Right renal pelvis (tissue), 4 donors: ENCODE measurements at places on chromosomes 1 and 21. TPM values are rescaled to one million over a fixed set of nuclear protein-coding genes. Genes with fewer than 3 reads are reported as not detected.

DNA sequence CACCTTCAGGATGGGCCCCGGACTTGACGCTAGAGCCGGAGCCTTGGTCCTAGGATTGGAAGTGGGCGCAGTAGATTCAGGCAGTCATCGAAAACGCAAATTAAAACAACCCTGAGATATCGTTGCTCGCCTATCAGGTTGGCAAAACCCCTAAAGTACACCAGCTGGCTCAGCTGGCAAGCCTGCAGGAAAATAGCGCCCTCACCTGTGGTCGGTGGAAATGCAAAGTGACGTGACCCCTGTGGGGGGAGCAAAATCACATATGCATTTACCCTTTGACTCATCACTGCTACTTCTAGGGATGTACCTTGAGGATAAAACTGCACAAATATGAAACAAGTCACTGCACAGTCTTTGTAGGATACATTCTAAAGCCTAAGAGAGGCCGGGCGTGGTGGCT lies 170.3 kb upstream of the TMEM51 start:
- no peak for DNase-seq

DNA sequence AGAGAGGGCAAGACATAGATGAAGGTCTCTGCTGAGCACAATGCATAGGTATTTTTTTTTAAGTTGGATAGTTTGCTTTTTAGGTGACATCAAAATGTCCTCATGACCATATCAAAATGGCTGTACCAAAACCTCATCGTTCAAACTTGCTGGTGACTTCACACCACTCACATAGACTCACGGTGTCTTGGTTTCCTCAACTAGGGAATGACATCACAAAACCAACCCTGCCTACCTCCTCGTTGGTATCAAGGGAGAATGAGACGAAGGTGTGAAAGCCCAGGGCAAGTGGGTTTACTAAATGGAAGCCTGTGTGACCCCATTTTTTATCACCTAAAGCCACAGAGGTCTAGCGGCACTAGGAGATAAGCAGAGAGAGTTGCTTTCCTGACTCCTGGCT lies 1.6 kb downstream of the PIGR start:
- no peak for DNase-seq

DNA sequence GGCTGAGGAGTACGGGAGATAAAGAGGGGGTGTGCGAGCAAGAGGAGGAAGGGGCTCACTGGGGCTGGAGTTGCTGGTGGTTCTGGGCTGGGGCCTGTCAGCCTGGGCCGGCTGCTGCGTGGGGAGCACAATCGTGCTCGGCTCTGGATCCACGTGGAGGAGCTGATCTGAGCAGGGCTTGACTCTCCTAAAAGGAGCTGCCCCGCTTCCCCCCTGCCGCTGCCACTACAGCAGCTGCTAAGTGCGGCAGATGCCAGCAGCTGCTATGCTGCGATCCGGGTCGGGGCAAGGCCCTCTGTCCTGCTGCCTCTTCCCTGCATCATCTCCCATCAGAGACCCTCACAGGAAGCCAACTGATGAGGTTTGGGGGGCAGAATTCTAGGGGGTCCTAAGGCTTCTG lies 165.9 kb downstream of the PCBP3 start:
- DNase-seq: no peak

DNA sequence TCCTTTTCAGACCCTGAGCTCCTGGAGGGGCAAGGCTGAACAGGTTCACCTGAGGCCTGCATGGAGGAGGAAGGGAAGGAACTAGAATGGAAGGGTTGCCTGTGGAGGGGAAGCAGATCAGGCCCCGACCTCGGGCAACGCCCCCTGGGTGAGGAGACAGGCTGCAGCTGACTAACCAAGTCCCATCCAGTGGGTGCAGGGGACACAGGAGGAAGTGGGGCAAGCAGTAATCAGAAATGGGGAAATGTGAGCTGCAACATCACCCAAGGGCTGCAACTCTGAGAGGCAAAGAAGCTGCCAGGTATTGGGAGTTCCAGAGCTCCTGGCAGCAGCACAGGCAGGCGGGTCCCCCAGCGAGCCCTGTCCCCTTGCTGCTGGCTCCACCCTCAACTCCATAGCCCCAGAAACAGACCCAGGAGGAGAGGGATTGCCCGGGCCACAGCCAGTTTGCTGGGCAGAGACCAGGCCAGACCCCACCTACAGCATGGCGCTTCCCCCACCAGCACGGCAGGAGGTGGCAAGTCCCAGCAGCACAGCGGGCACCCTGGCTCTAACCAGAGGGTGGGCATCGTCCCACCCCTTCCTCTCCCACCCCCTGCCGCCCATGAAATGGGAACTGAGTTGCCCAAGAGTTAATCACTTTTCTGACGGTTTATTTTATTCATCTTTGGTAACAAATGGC lies 38.5 kb downstream of the MRPL37 start:
- no peak for DNase-seq

GRCh38 chr1:194931166-194931565 lies 1677.1 kb downstream of the KCNT2 start:
- DNase-seq: no peak

- no peak for DNase-seq
Observed at GRCh38 chr1:221264848-221265247, 385.6 kb downstream of the HLX start.

DNA sequence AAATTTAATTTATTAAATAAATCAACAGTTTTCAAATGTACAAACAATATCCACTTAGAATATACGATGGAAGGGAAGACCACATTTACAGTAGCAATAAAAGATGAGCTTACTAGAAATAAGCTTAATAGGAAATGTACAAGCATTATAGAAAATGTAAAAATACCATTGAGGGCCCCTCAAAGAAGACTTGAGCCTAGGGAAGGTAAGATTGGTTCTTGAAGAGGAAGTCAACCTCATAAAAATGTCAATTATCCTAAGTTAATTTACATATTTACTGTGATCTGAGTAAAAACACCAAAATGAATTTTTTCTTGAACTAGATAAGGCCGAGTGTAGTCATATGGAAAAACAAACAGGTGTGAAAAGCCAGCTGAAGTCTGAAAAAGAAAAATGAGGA lies 39.7 kb upstream of the TRIM67 start:
- DNase-seq: no peak

DNA sequence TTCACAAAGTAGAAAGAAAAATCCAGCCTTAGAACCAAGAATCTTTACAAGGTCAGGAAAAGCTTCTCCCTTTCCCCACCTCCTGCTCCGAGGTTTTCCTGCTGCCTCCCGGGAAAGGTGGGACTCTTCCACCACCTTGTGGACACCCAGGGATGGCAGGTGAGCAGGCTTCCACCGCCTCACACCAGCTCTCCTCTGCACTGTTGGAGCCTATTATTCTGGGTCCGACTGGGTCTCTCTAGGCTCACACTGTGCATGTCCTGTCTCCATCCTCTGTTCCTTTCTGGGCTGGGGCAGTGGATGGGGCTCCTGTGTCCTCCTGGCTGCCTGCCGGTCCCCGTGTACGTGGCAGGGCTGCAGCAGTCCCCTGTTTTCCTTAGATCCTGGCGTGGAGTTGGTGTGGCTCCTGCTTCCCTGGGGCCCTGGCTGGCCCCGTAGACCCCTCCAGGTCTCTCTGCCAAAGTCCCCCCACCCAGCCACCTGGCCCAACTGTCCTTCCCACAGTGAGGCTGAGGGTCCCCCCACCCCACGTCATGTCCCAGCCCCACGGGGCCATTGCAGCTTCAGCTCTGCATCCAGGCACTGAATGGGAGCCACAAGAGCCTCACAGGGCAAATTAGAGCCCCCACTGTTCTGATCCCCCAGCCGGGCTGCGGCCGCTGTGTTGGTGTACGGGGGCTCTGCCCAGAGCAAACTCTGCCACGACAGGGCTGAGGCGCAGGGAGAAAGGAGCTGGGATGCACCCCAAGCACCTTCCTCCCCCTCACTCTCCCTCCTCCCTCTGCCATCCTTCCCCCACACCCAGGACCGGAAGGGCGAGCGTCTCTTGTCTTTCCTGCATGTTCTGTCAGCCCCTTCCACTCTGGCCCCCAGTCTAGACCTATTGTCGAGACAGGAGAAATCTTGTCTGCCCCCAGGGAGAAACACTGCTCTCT lies 3.3 kb upstream of the SLC45A1 start:
- DNase-seq: no peak

- no peak for DNase-seq
Observed at GRCh38 chr1:43446881-43447835, 6.6 kb downstream of the HYI start.

DNA sequence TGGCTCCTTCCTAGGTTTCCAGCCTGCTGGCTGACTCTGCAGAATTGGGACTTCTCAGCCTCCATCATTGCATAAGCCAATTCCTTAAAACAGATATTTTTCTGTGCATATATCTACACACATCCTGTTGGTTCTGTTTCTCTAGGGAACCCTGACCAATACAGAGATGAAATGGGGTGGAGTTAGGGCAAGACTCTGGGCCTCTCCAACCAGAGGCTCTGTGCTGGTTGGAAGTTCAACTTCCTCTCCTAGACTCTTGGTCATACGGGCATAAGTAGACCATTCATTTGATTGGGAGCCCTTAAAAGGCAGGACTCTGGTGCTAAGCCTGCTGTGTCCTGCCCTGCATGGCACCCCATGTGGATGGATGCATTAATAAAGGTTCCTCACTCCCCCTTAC lies 55.0 kb downstream of the CNIH3 start:
- no peak for DNase-seq

DNA sequence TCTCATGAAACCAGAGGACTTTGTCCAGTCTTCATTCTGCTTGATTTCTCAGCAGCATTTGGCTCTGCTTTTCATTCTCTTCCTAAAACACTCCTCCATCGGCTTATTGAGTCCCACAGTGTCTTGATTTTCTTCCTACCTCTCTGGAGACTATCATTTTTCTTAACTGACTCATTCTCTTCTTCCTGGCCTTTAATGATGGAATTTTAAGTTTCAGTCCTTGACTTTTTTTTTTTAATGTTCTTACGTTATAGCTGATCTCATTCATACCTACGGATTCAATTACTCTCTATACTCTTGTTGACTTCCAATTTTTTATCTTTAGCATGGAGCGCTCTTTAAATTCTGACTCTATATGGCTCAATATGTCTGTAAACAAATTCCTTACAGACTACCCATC lies 111.1 kb downstream of the NEK7 start:
- DNase-seq: no peak

GRCh38 chr21:39385299-39386145 lies 36.6 kb upstream of the HMGN1 start:
- DNase-seq: peak; percentile 51

- DNase-seq: peak; percentile 72
Observed at GRCh38 chr1:8015036-8015808, 10.9 kb downstream of the ERRFI1 start.

DNA sequence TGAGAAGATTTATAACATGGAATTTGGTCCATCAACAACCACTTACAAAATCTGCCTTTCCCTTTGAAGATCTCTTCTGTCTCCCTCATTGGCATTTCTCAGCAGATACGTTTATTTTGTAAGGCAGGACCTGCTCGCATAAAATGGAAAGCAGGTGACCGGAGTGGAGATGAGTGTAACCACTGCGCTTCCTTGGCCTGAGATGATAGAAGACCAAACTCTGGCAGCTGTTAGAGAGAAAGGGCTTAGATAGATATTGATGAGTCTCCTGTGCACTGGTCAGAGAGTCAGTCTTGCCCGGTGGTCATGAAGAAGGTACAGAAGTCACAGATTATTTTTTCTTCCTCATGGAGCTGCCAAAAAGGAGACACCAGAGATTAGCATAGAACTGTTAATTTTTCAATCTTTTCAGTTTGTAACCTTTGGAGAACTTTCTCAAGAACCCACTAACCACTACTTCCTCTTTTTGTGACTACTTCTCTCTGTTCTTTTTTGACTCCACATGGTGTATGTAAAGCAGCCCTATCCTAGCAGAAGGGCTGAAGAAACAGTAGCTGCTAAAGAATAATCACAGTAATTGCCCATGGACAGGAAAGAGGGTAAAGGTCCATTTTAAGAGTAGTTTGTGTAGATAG lies 47.6 kb downstream of the FCRL3 start:
- no peak for DNase-seq

DNA sequence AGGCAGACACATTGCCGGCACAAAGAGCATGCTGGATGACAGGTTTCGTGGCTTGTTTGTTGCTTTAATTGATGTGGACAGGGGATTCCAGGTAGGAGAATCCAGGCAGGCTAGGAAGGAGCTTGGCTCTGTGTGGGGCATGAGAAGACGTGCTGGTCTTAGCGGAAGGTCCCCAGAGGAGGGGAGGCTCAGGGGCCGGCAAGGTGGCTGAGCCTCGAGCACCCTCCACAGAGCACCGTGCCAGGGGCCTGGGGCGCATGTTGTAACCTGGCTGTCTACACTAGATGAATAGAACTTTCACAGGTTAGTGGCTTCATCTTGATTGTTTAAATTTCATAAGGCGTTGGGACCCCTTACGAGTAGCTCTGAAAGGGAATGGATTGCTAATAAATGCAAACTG lies 223.1 kb downstream of the CAMTA1 start:
- DNase-seq: no peak

DNA sequence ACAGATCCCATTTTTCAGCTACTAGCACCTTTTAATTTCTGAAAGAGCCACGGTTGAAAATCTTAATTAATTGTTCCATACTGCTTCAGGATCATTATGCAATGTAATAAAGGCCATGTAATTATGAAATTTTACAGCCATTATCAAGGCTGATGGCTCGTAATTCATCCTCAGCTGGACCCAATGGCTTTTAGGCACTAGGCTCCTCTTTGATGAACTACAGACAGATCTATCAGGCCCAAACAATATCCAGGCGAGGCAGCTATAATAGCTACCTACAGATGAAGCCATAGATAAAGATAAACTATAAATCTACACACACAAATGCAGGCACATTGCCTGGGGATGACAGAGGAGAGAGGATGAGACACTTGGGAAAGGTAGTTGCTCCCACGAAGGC lies 110.5 kb upstream of the USH2A start:
- DNase-seq: no peak

GRCh38 chr21:28773036-28773435 lies 219.6 kb downstream of the LTN1 start:
- DNase-seq: no peak

DNA sequence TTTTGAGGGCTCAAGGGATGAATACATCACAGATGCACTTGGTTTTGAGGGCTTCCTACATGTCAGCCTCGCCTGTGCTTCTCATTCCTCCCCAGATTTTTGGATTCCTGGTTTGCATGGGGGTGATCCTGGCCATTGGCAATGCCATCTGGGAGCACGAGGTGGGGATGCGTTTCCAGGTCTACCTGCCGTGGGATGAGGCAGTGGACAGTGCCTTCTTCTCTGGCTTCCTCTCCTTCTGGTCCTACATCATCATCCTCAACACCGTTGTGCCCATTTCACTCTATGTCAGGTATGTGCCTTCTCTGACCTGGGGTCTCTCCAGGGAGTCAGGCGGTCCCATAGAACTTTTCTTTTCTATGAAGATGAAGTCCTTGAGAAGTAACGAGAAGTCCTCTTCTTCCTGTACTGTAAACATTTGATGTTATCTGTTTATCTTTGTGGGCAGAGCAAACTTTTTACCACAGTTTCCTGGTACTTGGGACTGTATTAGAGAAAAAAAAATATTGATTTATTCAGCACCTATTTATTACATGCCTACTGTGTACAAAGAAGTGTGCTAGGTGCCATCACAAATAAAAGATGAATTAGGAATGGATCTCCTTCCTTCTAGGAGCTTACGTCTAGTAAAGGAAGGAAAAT lies 12.0 kb downstream of the ATP8B2 start:
- DNase-seq: no peak

GRCh38 chr1:167893798-167894197 lies 20.1 kb downstream of the ADCY10 start:
- DNase-seq: no peak

Gene BEND5
- 25.5 TPM for polyA plus RNA-seq

Gene KCND3
- polyA plus RNA-seq: 1.2 TPM

Gene AHDC1
- polyA plus RNA-seq: 39.4 TPM

Gene ALPL
- polyA plus RNA-seq: 59.4 TPM

Gene ADGRL4
- polyA plus RNA-seq: 19.0 TPM

Gene FTCD
- 27.4 TPM for polyA plus RNA-seq

Gene RIIAD1
- not detected for polyA plus RNA-seq

Gene SPOCD1
- 0.34 TPM for polyA plus RNA-seq

Gene TMEM69
- 53.4 TPM for polyA plus RNA-seq
